CD4-positive, alpha-beta T cell treated with Interleukin-4 for 1 hour (primary cell): ENCODE measurements at places on chromosomes 16 and 17.

DNA sequence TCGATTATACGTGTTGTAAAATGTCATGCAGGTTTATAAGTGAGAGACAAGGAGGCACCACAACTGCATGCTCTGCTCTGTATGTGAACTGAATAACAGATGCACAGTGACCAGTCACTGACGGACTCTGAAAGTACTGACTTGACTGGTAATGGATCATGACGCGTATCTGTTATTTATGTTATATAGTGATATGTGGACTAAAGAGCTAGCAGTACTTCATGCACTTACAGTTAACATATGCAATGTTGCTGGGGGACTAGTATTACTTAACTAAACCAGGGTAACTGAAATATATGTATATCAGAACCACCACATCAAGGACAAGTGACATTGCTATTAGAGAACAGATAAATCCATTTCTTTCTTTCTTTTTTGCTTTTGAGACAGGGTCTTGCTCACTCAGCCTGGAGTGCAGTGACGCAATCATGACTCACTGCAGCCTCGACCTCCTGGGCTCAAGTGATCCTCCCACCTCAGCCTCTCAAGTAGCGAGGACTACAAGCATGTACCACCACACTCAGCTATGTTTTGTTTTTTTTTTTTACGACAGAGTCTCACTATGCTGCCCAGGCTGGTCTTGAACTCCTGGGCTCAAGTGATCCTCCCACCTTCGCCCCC, 17.2 kb downstream of the COIL start:
- no peak for DNase-seq

GRCh38 chr16:28981517-28981916, 3.3 kb upstream of the LAT start:
- peak; percentile 39 for DNase-seq

GRCh38 chr17:74865504-74866197, 6.0 kb upstream of the GRIN2C start:
- DNase-seq: no peak

- DNase-seq: no peak
Measured at GRCh38 chr17:28228109-28228840, 90.7 kb upstream of the TMEM97 start.

DNA sequence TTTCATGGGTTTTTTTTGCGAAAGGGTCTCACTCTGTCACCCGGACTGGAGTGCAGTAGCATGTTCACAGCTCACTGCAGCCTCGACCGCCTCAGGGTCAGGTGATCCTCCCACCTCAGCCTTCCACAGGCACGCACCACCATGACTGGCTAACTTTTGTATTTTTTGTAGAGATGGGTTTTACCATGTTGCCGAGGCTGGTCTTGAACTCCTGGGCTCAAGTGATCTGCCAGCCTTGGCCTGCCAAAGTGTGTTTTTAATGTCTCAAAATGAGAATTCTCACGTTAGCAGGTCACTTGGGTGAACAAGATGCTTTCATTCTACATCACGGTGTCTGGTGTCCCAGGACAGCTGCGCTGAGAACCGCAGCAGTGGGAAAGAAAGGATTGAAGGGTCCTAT, 3.2 kb downstream of the FBXO31 start:
- no peak for DNase-seq

DNA sequence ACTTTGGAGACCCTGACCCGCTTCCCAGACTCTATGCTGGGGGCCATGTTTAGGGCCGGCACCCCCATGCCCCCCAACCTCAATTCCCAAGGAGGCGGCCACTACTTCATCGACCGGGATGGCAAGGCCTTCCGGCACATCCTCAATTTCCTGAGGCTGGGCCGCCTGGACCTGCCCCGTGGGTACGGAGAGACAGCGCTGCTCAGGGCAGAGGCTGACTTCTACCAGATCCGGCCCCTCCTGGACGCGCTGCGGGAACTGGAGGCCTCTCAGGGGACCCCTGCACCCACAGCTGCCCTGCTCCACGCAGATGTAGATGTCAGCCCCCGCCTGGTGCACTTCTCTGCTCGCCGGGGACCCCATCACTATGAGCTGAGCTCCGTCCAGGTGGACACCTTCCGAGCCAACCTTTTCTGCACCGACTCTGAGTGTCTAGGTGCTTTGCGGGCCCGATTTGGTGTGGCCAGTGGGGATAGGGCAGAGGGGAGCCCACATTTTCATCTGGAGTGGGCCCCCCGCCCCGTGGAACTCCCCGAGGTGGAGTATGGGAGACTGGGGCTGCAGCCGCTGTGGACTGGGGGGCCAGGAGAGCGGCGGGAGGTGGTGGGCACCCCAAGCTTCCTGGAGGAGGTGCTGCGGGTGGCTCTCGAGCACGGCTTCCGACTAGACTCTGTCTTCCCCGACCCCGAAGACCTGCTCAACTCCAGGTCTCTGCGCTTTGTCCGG, 1.1 kb downstream of the KCTD11 start:
- no peak for DNase-seq

DNA sequence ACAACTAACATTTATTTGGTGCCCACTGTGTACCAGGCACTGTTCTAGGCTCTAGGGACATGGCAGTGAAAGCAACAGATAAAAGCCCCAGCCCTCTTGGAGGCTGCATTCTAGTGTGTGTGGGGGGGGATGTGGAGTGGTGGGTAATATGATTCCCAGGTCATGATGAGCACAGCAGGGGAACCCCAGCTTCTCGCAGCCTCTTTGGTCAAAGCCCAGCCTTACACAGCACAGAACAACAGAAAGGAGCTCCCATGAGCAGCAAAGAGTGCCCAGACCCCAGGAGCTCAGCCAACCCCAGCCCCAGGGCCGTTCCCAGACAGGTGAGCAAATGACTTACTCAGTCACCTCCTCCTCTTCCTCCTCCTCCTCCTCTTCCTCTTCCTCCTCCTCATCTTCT, 21.9 kb downstream of the CNGB1 start:
- no peak for DNase-seq

- no peak for DNase-seq
Measured at GRCh38 chr16:65083164-65083857, 38.6 kb downstream of the CDH11 start.

DNA sequence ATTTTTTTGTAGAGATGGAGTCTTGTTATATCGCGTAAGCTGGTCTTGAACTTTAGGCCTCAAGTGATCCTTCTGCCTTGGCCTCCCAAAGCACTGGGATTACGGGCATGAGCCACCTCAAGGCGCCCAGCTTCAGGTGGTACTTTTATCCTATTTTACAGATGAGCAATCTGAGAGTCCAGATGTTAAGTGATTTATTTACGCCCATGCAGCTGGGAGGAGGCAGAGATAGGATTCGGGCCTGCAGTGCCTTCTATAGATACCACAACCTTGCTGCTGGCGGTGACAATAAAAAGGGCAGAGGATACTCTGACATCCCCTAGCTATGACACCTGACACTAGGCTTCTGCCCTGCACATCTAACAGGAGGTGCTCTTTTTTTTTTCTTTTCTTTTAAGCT, 4.3 kb upstream of the KRT12 start:
- DNase-seq: no peak

DNA sequence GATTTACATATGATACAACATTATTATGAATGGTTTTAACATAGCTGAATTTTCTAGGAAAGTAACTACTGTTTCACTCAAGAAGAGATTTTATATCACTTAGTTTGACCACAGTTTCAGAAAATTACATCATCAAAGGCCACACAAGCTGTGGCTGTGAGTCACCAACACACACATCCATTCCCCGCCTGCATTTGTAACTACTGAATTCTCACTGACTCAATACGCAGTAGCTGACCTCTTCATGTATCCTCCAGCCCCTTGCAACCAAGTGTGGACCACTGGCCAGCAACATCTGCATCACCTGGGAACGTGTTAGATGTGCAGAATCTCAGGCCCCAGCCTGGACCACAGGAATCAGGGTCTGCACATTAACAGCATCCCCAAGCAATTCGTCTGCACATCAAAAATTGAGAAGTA, 197.6 kb downstream of the XYLT1 start:
- peak; percentile 37 for DNase-seq

DNA sequence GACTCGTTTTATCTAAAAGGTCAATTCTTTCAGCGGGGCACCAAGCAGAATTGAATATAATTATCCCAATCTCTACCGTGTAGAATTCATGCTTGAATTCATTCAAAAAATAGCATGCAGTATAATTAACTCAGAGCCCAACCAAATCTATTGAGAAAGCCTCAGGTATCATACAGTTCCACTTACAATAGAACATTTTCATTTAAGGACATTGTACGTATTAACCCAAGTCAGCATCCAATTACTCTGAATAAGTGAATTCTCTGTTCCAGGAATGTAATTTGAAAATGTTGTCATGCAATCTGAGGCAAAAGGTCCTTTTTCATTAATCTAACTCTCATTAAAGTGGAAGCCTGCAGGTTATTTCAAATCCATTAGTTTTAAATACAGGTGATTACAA, 78.5 kb downstream of the SALL1 start:
- no peak for DNase-seq

GRCh38 chr17:77006971-77007649, 133.7 kb upstream of the SEC14L1 start:
- no peak for DNase-seq

DNA sequence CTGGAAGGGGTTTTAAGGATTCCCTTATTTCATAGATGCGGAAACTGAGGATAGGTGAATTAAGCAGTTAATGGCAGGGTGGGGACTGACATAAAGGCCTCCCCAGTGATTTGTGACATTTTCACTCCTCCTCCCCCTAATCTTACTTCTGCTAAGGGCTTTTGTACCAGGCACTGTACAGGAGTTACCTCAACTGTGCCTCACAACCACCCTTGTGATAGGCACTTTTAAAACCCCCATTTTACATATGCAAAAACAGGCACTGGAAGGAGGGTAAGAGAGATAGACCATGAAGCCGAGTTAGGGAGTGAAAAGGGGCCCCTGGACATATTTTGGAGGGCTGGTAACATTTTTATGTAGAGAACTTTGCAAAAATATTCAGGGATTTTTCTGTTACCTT, 862 bp upstream of the GDE1 start:
- DNase-seq: no peak

DNA sequence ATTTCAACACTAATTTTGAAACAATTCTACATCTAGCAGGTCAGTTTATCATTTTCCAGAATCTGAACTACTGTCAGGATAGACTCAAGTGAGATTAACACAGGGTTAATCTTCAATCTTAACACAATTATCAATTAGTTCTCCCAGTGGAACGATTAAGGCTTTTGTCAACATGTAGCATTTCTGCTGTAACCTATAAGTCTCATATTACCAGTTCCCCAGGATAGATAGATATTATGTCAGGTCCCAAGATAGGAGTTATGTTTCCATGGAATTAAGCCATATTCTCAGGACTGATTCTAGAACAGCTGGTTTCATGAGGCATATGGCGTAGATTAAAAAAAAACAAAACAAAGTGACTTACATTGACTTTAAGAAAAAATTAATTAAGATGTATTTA, 4.4 kb upstream of the FBF1 start:
- DNase-seq: no peak

DNA sequence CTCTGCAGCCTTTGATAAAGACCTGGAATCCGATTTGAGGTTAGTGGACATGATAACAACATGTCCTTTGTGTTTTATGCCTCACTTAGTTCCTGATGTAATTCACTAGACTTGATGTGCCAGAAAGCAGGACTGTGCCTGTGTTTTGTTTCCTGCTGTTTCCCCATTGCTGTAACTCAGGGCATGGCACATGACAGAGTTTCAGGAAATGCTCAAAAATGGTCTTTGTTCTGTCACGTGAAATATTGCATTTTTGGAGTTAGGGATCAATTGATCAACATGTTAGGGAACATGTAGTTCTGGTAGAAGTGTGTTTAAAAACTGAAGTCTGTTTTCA, 32.8 kb downstream of the DHX38 start:
- no peak for DNase-seq

DNA sequence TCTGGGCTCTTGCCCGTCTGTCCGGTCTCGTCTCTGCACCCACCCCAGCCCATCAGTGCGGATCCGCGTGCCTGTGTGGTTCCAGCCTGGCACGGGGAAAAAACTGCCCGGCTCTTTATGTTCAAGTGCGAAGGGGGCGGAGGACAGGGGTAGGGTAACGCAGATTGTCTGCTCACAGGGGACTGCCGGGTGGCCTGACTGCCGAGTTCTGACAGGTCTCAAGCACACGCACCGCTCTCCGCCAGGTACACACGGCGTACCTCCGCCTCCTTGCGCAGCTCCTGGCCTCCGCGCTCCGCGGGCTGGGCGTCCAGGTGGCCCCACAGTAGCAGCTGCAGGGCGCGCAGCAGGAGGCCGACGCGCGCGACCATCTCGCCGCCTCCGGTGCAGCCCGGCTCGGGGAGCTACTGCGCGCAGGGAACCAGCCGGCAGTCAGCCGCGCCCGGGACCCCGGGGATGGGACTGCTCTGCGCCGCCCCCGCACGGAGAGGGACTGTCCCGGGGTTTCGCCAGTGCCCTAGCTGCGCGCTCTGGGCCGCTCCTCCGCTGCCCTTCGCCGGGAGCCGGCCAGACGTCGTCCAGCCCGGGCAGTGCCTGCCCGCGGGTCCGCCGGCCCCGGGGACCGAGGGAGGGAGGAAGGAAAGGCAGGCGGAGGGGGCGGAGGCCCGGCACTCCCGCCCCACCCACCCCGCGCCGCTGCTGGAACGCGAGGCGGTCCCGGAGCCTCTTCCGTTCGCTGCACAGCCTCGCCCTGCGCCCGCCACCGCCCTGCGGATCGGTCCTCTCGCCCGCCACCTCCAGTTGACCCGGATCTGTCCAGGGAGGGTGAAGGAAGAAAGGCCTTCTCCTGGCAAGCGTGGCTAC, at the start of gene MMP28:
Gene MMP28 (minus strand): TSS at position 635 of the 864 bp plus-strand sequence. CDS start 264 bp downstream, at position 371.
- no peak for DNase-seq

DNA sequence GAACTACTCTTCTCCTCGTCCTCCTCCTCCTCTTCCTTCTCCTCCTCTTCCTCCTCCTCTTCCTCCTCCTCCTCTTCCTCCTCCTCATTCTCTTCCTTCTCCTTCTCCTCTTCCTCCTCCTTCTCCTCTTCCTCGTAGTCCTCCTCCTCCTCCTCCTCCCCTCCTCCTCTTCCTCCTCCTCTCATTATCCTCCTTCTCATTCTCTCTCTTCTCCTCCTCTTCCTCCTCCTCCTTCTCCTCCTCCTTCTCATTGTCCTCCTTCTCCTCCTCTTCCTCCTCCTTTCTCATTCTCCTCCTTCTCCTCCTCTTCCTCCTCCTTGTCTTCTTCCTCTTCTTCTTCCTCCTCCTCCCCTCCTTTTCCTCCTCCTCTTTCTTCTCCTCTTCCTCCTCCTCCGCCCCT, 4.1 kb upstream of the PITPNM3 start:
- no peak for DNase-seq

DNA sequence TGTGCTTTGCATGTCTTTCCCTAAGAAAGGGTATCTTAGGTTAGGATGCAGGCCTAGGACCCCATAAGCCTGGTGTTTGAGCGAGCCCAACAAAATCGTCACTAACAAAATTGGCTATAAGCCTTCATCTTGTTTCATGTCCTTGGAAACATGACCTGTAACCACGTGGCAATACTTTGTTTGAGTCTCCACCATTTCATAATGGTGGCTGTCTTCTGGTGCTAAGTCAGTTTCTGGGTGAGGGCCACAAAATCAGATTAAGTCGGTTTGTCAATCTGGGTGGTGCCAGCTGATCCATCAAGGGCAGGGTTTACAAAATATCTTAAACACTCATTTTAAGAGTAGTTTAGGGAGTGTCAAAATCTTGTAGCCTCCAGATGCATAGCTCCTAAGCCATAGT, 33.0 kb downstream of the C16orf54 start:
- DNase-seq: no peak
